ENCODE measurements at places on chromosomes 11 and 22. TPM values are rescaled to one million over a fixed set of nuclear protein-coding genes. Genes with fewer than 3 reads are reported as not detected.

Gene MMP27
- not detected for total RNA-seq

Gene LRRC56
- total RNA-seq = 9.1 TPM

Gene BRSK2
- 14.0 TPM for total RNA-seq

Gene KRTAP5-7
- total RNA-seq = not detected

Gene CARD18
- not detected for total RNA-seq

Gene TMA7B
- not detected for total RNA-seq

Gene SAMM50
- 40.8 TPM for total RNA-seq

Gene TNNI2
- not detected for total RNA-seq

Gene CD6
- 1.4 TPM for total RNA-seq

Gene CCDC116
- 0.66 TPM for total RNA-seq

Gene OR52A5
- not detected for total RNA-seq

GRCh38 chr11:33706546-33706945 lies 5.9 kb upstream of the C11orf91 start:
- no peak overlapping the region for H3K4me3 ChIP-seq
- DNase-seq = no peak
- no peak overlapping the region for H3K27ac ChIP-seq
- H3K4me1 ChIP-seq = peaks cover 5% of the 10 kb centered on the region
- H3K27me3 ChIP-seq = no peaks in the 10 kb centered on the region

GRCh38 chr11:88626216-88626615 lies 288.7 kb upstream of the CTSC start:
- H3K27me3 ChIP-seq = no peaks in the 10 kb centered on the region
- no peak for DNase-seq
- H3K4me1 ChIP-seq = no peaks in the 10 kb centered on the region
- H3K27ac ChIP-seq = no peak overlapping the region

DNA sequence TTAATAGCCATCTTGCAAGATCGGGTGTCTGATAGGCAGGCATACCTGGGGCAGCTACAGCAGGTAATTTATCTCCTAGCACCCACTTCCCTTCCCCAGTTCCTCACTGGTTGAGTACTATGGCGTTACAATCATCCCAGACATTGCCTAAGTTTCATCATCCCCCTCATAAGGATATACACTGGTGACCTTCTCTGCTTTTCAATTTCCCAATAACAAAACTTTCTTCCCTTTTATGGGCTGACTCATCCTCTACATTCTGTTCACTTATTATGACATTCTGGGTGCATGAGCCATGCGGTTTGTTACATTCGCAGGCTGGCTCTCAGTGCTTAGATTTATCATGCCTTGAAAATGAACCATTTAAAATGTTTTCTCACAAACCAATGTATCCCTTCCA lies 5.0 kb upstream of the MRPL11 start:
- no peaks in the 10 kb centered on the region for H3K27me3 ChIP-seq
- no peak overlapping the region for H3K4me3 ChIP-seq
- DNase-seq = peak; percentile 19
- H3K4me1 ChIP-seq = no peaks in the 10 kb centered on the region

DNA sequence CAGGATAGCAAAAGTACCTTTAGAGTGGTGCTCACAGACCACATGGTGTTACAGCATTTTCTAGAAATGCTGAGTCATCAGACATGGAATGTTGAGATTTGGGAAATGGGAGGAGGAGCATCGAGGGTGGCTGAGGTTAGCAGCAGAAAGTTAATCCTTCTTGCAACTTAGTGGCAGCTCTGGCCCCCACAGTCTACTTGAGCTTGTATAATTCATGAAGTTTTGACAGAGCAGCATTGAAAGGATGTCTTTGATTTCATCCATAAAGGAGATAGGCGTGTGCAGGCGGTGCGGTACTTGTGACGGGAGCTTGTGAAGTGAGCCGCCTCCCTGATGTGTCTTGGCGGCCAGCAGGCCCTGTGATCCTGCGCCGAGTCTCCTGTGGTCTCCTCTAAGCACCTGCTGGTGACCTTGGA lies 330.5 kb downstream of the TBC1D22A start:
- H3K4me3 ChIP-seq = no peak overlapping the region
- no peak overlapping the region for H3K27ac ChIP-seq
- H3K36me3 ChIP-seq = no peaks in the 10 kb centered on the region
- H3K4me1 ChIP-seq = no peaks in the 10 kb centered on the region

- DNase-seq = no peak
- no peak overlapping the region for H3K4me3 ChIP-seq
- no peak overlapping the region for H3K27ac ChIP-seq
- no peaks in the 10 kb centered on the region for H3K27me3 ChIP-seq
Observed at GRCh38 chr11:131302836-131303235, 67.6 kb upstream of the NTM start.

DNA sequence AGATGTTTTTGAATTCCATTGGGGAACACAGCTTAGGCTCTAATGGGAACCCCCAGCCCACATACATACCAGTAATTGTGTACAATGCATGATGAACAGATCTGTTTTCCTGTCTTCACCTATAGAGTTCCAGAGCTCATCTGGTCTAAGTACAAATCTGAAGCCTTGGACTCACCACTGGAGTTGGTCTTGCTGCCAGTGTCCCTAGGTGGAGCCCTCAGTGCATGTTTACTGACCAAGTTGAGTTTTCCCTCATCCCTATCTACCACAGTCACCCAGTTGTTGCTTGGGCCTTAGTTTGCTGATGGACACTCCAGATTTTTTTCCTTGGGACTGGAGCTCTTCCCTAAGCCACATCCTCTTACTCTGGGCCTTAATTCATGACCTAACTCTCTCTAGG lies 159.2 kb upstream of the DDI1 start:
- H3K27me3 ChIP-seq = no peaks in the 10 kb centered on the region
- no peak for DNase-seq
- H3K27ac ChIP-seq = no peak overlapping the region

GRCh38 chr11:72833811-72834493 lies 19.7 kb downstream of the ATG16L2 start:
- H3K4me1 ChIP-seq = peaks cover 6% of the 10 kb centered on the region
- DNase-seq = no peak
- H3K27ac ChIP-seq = no peak overlapping the region
- H3K27me3 ChIP-seq = no peaks in the 10 kb centered on the region
- no peak overlapping the region for H3K4me3 ChIP-seq

- no peaks in the 10 kb centered on the region for H3K36me3 ChIP-seq
- H3K4me1 ChIP-seq = peaks cover 7% of the 10 kb centered on the region
- no peaks in the 10 kb centered on the region for H3K27me3 ChIP-seq
- no peak for DNase-seq
Observed at GRCh38 chr11:111561306-111561705, 20.8 kb downstream of the LAYN start.

GRCh38 chr22:44365191-44365590 lies 52.4 kb upstream of the SHISAL1 start:
- 0 out of 2 replicates have a peak, but pooled peaks cover 2% of the 10 kb centered on the region for H3K27me3 ChIP-seq
- no peaks in the 10 kb centered on the region for H3K4me1 ChIP-seq
- H3K27ac ChIP-seq = no peak overlapping the region
- H3K36me3 ChIP-seq = no peaks in the 10 kb centered on the region
- DNase-seq = no peak

DNA sequence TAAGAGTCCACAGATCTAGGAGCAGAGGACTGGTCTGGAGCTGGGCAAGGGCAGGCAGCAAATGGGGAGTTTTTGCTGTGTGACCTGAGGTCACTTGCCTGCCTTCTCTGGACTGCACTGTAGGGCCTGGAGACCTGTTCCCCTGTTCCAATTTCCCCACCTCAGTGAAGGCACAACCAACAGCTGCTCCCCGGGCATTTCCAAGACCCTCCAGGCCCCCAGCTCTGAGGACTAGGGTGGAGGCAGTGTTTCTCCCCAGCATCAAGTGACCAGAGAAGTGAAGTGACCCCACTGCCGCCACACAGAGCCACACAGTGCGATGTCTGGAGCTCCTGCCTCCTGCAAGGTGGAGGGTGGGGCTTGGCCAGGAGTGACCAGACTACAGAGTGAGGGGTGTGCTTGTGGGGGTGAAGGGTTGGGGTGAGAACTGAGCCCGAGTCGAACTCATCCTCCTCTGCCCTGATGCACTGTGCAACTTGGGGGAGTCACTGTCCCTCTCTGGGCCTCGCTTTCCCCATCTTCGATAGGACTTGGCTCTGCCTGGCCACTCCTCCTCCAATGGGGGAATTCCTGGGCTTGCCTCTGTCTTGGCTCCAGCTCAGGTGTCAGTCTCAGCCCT lies 21.6 kb downstream of the P2RY2 start:
- H3K27ac ChIP-seq = no peak overlapping the region
- peaks cover 27% of the 10 kb centered on the region for H3K4me1 ChIP-seq
- H3K36me3 ChIP-seq = no peaks in the 10 kb centered on the region
- DNase-seq = no peak
- no peaks in the 10 kb centered on the region for H3K27me3 ChIP-seq
- no peak overlapping the region for H3K4me3 ChIP-seq

- no peak overlapping the region for H3K4me3 ChIP-seq
- H3K27ac ChIP-seq = no peak overlapping the region
- H3K4me1 ChIP-seq = peaks cover 41% of the 10 kb centered on the region
- H3K36me3 ChIP-seq = no peaks in the 10 kb centered on the region
- DNase-seq = no peak
Observed at GRCh38 chr11:57905439-57905838, 118.2 kb upstream of the OR9Q1 start.

DNA sequence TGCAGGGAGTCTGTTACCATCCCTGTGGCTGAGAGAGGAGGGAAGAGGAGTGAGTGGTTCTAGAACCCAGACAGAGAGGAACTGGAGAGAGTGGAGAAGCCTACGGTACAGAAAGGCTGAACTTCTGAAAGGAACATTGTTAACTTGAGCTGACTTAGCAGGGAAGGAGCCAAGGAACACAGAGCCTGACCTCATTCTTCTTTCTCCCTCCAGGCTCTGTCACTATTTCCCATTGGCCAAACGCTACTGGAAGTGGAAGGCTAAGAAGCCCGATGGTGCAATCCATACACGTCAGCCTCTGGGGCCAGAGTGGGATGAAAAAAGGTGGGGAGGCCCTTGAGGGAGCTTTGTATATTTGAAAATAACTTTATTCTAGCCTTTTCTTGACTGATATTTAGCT lies 16.5 kb upstream of the WT1 start:
- no peaks in the 10 kb centered on the region for H3K27me3 ChIP-seq
- no peak overlapping the region for H3K27ac ChIP-seq
- no peaks in the 10 kb centered on the region for H3K36me3 ChIP-seq
- no peak for DNase-seq

DNA sequence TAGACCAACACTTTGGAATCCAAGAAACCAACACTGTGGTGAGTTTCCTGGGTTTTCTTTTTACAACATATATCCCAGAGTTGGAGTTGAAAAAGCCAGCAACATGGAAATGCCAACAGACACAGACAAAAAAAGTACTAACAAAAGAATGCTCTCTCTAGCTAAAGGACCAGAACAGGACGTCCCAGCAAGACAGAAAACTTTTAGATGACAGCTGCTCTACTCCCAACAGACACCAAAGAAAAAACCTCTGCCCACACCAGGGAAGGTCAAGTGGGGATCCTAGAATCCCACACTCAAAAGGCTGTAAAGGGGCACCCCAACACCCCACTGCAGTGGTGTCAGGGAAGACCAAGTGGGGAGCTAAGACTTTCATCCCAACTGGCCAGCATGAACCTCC lies 23.3 kb downstream of the RRAS2 start:
- H3K27ac ChIP-seq = no peak overlapping the region
- H3K4me3 ChIP-seq = no peak overlapping the region
- H3K36me3 ChIP-seq = no peaks in the 10 kb centered on the region
- H3K4me1 ChIP-seq = no peaks in the 10 kb centered on the region
- no peak for DNase-seq

GRCh38 chr11:107157146-107157808 lies 139.0 kb upstream of the GUCY1A2 start:
- no peaks in the 10 kb centered on the region for H3K36me3 ChIP-seq
- H3K4me1 ChIP-seq = no peaks in the 10 kb centered on the region
- H3K27me3 ChIP-seq = no peaks in the 10 kb centered on the region
- H3K4me3 ChIP-seq = no peak overlapping the region
- H3K27ac ChIP-seq = no peak overlapping the region

- no peak overlapping the region for H3K27ac ChIP-seq
- H3K36me3 ChIP-seq = no peaks in the 10 kb centered on the region
- H3K27me3 ChIP-seq = no peaks in the 10 kb centered on the region
- no peak for DNase-seq
- H3K4me1 ChIP-seq = no peaks in the 10 kb centered on the region
Observed at GRCh38 chr22:33969045-33969444, 48.8 kb upstream of the LARGE1 start.

- no peaks in the 10 kb centered on the region for H3K27me3 ChIP-seq
- H3K36me3 ChIP-seq = no peaks in the 10 kb centered on the region
- no peak for DNase-seq
Observed at GRCh38 chr11:92295175-92296137, 70.8 kb downstream of the FAT3 start.

DNA sequence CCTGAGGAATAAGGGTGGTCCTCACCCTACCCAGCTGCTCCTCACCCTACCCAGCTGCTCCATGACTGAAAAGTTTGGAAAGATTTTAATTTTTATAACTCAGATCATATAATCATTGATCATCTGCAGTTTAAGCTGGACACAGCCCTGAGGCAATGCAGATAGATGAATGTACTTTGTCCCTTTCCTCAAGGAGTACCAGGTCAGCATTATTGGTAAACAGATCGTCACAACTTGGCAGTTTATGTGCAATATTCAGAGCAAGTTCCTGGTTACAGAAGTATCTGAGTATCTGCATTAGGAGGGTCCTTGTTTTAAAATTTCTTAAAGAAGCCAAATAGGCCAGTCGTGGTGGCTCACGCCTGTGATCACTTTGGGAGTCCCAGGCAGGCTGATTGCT lies 3.6 kb downstream of the TNRC6B start:
- H3K27ac ChIP-seq = no peak overlapping the region
- H3K4me3 ChIP-seq = no peak overlapping the region
- DNase-seq = no peak
- H3K4me1 ChIP-seq = peaks cover 19% of the 10 kb centered on the region

GRCh38 chr11:79594834-79595233 lies 154.0 kb upstream of the TENM4 start:
- H3K36me3 ChIP-seq = no peaks in the 10 kb centered on the region
- no peak overlapping the region for H3K27ac ChIP-seq
- no peaks in the 10 kb centered on the region for H3K4me1 ChIP-seq
- no peak overlapping the region for H3K4me3 ChIP-seq
- DNase-seq = no peak

GRCh38 chr11:1785749-1786413 lies 22.2 kb upstream of the CTSD start:
- H3K27me3 ChIP-seq = no peaks in the 10 kb centered on the region
- no peak for DNase-seq
- H3K4me3 ChIP-seq = no peak overlapping the region
- H3K36me3 ChIP-seq = no peaks in the 10 kb centered on the region
